HFF-Myc (cell line): ENCODE measurements at places on chromosomes 11 and 22.

DNA sequence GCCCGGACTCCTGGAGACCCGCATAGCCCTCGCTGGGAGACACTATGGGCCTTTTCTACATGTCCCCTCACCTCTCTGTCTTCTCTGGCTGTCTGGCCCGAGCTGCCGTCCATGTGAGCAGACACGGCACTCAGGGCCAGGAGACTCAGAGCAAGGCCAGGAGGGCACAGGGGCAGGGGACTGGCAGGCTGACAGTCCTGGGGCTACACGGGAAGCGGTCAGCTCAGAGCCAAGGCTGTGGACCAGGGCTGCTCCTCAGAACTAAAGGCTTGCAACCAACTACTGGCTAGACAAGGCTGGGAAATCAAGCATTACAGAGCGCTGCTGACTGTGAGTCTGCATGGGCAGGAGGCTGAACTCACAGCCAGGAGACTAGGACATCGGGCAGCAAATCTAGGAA is 56.1 kb upstream of the CDON start:
- no peak for DNase-seq

- no peak for DNase-seq
These were observed 1.0 kb downstream of the PGGHG start for GRCh38 chr11:289712-290620.

DNA sequence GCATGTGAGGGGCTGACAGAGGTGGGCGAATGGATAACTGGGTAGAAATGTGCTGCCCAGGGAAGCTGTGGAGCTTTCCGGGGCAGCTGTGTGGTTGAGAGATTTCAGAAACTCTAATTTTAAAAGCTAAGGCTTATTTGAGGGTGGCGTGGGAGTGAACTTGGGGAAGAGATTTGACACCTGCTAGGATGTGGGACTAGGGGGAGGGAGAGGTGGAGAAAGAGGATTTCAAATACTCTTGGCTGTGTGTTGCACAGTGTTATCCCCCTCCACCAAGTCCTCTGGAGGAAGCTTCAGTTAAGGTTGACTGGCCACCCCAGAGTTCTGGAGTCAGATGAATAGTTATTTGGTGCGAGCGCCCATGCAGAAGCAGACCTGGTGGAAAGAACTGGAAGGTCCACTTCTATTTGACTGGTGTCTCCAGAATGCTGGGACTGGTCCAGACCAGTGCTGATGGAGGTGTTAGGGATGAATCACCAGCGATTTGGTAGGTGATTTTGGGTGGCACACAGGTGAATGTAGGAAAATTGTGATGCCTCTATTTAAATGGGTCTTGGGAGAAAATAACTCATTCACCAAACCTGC is 72.8 kb upstream of the ALX4 start:
- DNase-seq: no peak

GRCh38 chr11:44923115-44923514 is 27.6 kb downstream of the TP53I11 start:
- DNase-seq: no peak

DNA sequence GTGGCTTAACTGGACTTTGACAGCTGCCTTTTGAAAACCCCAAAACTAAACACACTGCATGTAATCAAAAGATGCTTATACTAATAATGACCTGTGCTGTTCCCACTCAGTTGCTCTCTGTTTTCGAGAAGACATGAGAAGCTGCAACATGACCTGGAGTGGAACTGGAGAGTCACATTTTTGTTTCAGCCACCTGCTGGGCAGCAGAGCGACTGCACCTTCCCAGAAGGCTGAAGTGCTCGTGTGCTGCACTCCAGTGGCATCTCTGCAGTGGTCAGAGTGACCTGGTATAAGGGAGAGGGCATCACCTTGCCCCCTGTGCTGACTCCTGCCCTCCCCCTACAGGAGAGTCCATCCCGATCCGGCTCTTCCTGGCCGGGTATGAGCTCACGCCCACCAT is 8.6 kb downstream of the THYN1 start:
- DNase-seq: no peak
